ENCODE measurements at places on chromosomes 13 and 19. TPM values are rescaled to one million over a fixed set of nuclear protein-coding genes. Genes with fewer than 3 reads are reported as not detected.
A peak's percentile ranks its signal among the peaks of the same experiment; 100 is the strongest.

Gene DCAF15
- total RNA-seq = 11.2 TPM

Gene PLPP2
- total RNA-seq = not detected

Gene FBN3
- not detected for total RNA-seq

Gene NBEA
- total RNA-seq = 5.1 TPM

Gene CGB5
- total RNA-seq = not detected

Gene CYSLTR2
- total RNA-seq = not detected

Gene BCAM
- 24.6 TPM for total RNA-seq

- H3K4me3 ChIP-seq = no peak overlapping the region
- no peak overlapping the region for H3K27ac ChIP-seq
- H3K4me1 ChIP-seq = no peaks in the 10 kb centered on the region
- H3K36me3 ChIP-seq = no peaks in the 10 kb centered on the region
- no peaks in the 10 kb centered on the region for H3K27me3 ChIP-seq
These were observed 701.1 kb downstream of the PCDH9 start for GRCh38 chr13:66528944-66529576.

- H3K36me3 ChIP-seq = no peaks in the 10 kb centered on the region
- H3K27me3 ChIP-seq = no peaks in the 10 kb centered on the region
- no peak overlapping the region for H3K4me3 ChIP-seq
- H3K27ac ChIP-seq = no peak overlapping the region
- DNase-seq = peak; percentile 37
These were observed 82.5 kb downstream of the DHRS12 start for GRCh38 chr13:51721496-51721895.

DNA sequence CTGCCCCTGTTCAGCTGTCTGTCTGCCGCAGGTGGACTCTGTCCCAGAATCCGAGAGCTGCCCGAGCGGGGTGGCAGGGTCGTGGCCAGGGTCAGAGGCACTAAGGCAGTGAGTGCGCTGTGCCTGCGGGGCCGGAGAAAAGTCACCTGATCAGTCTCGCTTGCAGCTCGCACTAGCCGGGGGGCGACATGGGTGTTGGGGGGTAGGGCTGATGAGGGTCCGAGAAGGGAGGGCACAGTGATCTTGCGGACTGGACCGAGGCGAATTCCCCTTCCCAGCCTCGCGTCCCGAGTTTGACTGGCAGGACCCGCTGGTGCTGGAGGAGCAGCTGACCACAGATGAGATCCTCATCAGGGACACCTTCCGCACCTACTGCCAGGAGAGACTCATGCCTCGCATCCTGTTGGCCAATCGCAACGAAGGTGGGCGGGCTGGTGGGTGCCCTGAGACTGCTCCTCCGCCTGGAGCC, 627 bp downstream of the GCDH start:
- peaks cover 15% of the 10 kb centered on the region for H3K4me1 ChIP-seq
- peak overlapping the region; percentile 79 for H3K4me3 ChIP-seq
- no peak for DNase-seq
- peaks cover 37% of the 10 kb centered on the region for H3K36me3 ChIP-seq

- H3K4me1 ChIP-seq = peaks cover 3% of the 10 kb centered on the region
- H3K27me3 ChIP-seq = peaks cover 11% of the 10 kb centered on the region
- H3K27ac ChIP-seq = no peak overlapping the region
- H3K36me3 ChIP-seq = no peaks in the 10 kb centered on the region
- DNase-seq = no peak
- no peak overlapping the region for H3K4me3 ChIP-seq
These were observed 835 bp downstream of the RSPH6A start for GRCh38 chr19:45814166-45814780.

DNA sequence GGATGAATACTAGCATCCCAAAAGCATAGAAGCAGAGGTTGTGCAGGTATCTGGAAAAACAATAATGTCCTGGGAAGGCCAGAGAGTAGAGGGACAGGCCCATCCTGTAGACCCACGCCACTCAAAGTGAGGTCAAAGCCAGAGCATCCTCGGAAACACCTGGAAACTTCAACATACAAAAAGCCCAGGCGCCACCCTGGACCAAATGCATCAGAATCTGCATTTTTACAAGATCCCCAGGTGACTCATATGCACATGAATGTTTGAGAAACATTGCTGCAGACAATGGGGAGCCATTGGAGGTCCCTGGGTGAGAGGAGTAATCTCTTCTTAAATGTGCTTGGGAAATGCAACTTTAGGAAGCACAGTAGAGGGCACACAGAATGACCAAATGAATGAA, 684.1 kb downstream of the DIAPH3 start:
- H3K4me3 ChIP-seq = no peak overlapping the region
- no peak overlapping the region for H3K27ac ChIP-seq
- no peak for DNase-seq
- no peaks in the 10 kb centered on the region for H3K27me3 ChIP-seq

DNA sequence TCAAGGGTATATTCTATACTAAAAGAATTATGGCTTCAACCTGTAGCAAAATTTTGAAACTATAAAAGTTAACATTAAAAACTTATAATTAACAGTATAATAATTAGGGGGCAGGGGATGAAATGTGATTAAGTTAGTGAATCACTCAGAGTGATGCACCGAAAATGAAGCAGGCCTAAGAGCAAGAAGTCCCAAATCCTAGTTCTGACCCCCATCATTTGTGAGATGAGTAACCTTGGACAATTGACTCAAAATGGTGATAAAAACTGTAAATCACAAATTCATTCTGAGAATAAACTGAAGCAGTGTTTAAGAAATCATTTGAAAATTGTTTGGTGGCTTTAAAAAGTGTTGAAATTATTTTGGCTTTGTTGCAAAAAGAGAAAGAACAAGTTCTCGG, 56.8 kb downstream of the KLF12 start:
- peaks cover 33% of the 10 kb centered on the region for H3K4me1 ChIP-seq
- H3K27ac ChIP-seq = no peak overlapping the region
- H3K4me3 ChIP-seq = no peak overlapping the region
- DNase-seq = no peak

- H3K36me3 ChIP-seq = no peaks in the 10 kb centered on the region
- no peaks in the 10 kb centered on the region for H3K4me1 ChIP-seq
- H3K27me3 ChIP-seq = no peaks in the 10 kb centered on the region
These were observed 1992.9 kb upstream of the PCDH20 start for GRCh38 chr13:63408331-63409189.

GRCh38 chr19:50224986-50225747, 21.7 kb downstream of the MYH14 start:
- no peak overlapping the region for H3K27ac ChIP-seq
- H3K4me3 ChIP-seq = no peak overlapping the region
- H3K36me3 ChIP-seq = peaks cover 30% of the 10 kb centered on the region
- peak; percentile 59 for DNase-seq

- no peak overlapping the region for H3K27ac ChIP-seq
- DNase-seq = no peak
- no peaks in the 10 kb centered on the region for H3K36me3 ChIP-seq
- H3K27me3 ChIP-seq = no peaks in the 10 kb centered on the region
- H3K4me1 ChIP-seq = no peaks in the 10 kb centered on the region
These were observed 136.6 kb downstream of the GPC5 start for GRCh38 chr13:91534996-91535395.

DNA sequence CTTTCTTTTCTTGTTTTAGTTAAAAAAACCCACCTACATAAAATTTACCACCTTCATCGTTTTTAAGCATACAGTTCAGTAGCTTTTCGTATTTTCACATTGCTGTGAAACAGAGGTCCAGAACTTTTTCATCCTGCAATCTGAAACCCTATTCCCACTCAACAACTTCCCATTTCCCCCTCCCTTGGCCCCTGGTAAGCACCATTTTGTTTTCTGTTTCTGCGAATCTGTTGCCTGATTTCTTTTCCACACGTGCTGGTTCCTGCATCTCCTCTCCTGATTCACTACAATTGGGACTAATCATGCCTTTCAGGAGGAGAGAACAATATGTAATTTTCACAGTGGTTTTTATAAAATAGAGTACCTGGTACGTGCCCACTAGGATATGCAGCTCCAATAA, 149.2 kb upstream of the RNF113B start:
- DNase-seq = no peak
- H3K36me3 ChIP-seq = no peaks in the 10 kb centered on the region
- peaks cover 6% of the 10 kb centered on the region for H3K4me1 ChIP-seq
- H3K27ac ChIP-seq = no peak overlapping the region
- no peaks in the 10 kb centered on the region for H3K27me3 ChIP-seq

GRCh38 chr13:33978653-33979052, 160.7 kb downstream of the RFC3 start:
- no peaks in the 10 kb centered on the region for H3K36me3 ChIP-seq
- H3K4me1 ChIP-seq = no peaks in the 10 kb centered on the region
- no peak overlapping the region for H3K27ac ChIP-seq
- H3K4me3 ChIP-seq = no peak overlapping the region

- H3K27me3 ChIP-seq = no peaks in the 10 kb centered on the region
- peak; percentile 56 for DNase-seq
- no peak overlapping the region for H3K4me3 ChIP-seq
- peaks cover 28% of the 10 kb centered on the region for H3K4me1 ChIP-seq
- no peaks in the 10 kb centered on the region for H3K36me3 ChIP-seq
- peak overlapping the region; percentile 98 for H3K27ac ChIP-seq
These were observed 7.2 kb downstream of the MED29 start for GRCh38 chr19:39398297-39398864.

- H3K4me1 ChIP-seq = no peaks in the 10 kb centered on the region
- H3K27me3 ChIP-seq = no peaks in the 10 kb centered on the region
- H3K36me3 ChIP-seq = peaks cover 62% of the 10 kb centered on the region
- H3K27ac ChIP-seq = no peak overlapping the region
- H3K4me3 ChIP-seq = no peak overlapping the region
- no peak for DNase-seq
These were observed 8.1 kb upstream of the CD79A start for GRCh38 chr19:41868989-41869300.

DNA sequence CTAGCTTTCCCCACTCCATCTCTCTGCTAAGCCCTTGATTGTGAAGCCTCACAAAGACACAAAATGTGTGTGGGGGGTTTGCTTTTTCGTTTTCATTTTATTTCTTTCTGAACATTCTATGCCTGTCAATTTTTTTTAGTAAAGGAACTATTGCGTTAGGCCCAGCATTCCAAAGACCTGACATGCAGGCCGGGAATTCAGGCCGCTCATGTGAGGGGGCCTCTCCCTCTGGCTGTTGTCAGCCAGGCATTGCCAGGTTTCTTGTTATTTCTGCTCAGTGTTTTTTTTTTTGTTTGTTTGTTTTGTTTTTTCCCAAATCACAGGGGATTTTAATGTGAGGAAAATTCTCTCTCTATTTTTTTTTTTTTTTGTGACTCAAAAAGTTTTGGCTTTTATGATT, 10.3 kb upstream of the MEDAG start:
- DNase-seq = peak; percentile 76
- H3K4me3 ChIP-seq = no peak overlapping the region
- H3K4me1 ChIP-seq = no peaks in the 10 kb centered on the region
- no peaks in the 10 kb centered on the region for H3K27me3 ChIP-seq
- H3K36me3 ChIP-seq = no peaks in the 10 kb centered on the region
- H3K27ac ChIP-seq = peak overlapping the region; percentile 67

DNA sequence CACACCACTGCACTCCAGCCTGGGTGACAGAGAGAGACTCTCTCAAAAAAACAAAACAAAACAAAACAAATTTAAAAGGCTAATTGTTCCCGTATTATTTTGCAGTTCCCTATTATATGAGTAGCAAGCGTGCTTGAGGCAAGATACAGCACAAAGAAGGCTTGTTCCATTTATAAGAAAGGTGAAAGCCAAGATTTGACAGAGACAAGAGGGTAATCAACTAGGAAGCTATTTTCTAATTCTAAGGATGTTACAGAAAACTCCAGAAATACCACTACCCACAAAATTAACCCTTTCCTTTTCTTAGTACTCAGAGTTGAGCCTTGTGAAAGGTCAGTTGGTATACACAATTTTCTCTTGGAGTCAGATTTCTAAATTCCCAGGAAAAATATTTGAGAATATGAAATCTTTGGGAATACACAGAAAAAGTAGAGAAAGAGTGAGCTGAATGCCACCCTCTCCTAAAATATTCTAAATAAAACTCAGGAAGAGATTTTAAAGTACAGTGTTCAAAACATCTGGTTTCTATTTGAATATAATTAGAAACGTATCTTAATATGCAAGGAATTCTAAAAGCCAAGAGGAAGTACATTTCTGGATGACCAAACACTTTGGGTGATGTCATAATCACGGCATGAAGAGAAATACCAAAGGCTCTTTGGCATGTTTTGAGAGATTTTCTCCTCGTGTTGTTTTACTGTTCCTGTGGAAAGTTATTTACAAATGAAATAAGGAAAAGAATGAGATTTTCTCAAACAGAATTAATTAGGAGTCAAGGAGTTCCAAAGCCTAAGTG, 63.0 kb upstream of the FLT1 start:
- H3K4me3 ChIP-seq = no peak overlapping the region
- no peak for DNase-seq

- H3K36me3 ChIP-seq = no peaks in the 10 kb centered on the region
- no peak for DNase-seq
- H3K27me3 ChIP-seq = no peaks in the 10 kb centered on the region
- no peak overlapping the region for H3K4me3 ChIP-seq
These were observed 2.9 kb upstream of the KPTN start for GRCh38 chr19:47486900-47487299.
